ENCODE measurements at places on chromosomes 11 and 22.
A peak's percentile ranks its signal among the peaks of the same experiment; 100 is the strongest.

DNA sequence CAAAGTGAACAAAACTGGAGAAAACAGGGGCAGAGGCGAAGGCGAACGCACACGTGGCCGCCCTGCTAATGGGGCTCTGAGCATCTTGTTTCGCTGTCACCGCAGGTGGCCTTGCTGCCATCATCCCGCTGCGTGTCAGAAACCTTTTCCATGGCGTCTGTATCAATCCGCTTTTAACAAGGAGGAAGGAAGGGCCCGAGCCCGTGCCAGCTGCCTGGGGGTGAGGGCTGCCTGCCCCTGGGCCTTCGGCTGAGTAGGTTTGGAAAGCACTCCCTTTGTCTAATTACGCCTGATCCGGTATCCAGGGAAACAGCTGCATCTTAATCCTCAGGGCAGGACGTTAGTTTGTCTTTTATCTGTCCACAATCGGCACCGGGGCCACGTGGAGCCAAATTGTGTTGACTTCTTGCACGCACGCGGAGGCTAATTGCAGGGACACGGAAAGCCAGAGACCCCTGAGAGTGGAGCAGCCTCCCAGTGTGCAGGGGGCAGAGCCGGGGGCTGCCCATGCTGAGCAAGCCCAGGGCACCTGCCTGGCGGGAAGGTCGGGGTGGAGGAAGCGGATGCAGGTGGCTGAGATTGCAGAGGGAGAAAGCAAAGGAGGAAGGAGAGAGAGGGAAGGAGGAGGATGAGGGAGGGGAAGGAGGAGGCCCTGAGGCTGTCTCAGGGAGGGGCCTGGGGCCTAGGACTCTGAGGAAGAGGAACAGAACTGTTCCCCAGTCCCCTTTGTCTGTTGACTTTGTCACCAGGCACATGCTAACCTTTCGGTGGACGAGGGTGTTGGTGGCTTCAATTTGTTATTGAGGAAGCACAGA, 19.2 kb upstream of the TH start:
- DNase-seq, result no peak
- H3K4me3 ChIP-seq, result no peak overlapping the region
- H3K36me3 ChIP-seq, result no peaks in the 10 kb centered on the region
- no peak overlapping the region for H3K27ac ChIP-seq
- H3K27me3 ChIP-seq, result no peaks in the 10 kb centered on the region

GRCh38 chr22:46609724-46610201, 10.4 kb upstream of the GRAMD4 start:
- H3K36me3 ChIP-seq, result no peaks in the 10 kb centered on the region
- no peaks in the 10 kb centered on the region for H3K27me3 ChIP-seq
- H3K4me3 ChIP-seq, result no peak overlapping the region
- H3K27ac ChIP-seq, result no peak overlapping the region

DNA sequence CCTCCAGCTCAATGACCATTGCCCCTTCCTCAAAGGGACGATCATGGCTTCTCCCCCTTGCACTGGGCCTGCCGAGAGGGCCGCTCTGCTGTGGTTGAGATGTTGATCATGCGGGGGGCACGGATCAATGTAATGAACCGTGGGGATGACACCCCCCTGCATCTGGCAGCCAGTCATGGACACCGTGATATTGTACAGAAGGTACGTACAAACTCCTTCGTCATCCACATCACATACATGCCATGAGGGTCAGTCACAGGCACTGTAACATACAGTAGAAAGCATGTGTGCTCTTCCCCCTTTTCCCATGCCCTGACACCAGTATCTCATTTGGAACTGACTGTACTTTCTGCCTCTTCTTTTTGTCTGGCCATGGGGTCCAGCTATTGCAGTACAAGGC, 4.0 kb downstream of the TAF10 start:
- no peaks in the 10 kb centered on the region for H3K27me3 ChIP-seq
- peaks cover 55% of the 10 kb centered on the region for H3K4me1 ChIP-seq

DNA sequence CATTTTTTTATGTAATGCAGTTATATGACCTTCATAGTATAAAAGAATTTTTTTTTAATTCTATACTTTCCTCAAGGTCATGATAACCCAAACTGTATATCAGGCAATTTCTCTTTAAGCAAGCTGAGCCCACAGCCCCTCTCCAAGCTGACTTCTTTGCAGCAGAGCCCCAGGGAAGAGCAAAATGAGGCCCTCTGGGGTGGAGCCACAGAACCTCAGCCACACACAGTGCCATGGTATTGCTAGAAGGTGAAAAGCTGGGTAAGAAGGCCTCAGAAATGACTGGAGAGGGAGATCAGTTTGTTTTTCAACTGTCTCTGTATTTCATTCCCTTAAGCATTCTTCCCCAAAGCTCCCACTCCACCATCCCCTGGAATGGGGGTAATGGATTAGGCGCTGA, 108.8 kb downstream of the PLEKHA7 start:
- no peak for DNase-seq
- H3K27ac ChIP-seq, result no peak overlapping the region
- H3K4me3 ChIP-seq, result no peak overlapping the region
- no peaks in the 10 kb centered on the region for H3K27me3 ChIP-seq

GRCh38 chr11:116445108-116446047, 327.4 kb downstream of the BUD13 start:
- H3K27ac ChIP-seq, result no peak overlapping the region
- no peaks in the 10 kb centered on the region for H3K36me3 ChIP-seq
- no peak overlapping the region for H3K4me3 ChIP-seq
- H3K4me1 ChIP-seq, result no peaks in the 10 kb centered on the region

DNA sequence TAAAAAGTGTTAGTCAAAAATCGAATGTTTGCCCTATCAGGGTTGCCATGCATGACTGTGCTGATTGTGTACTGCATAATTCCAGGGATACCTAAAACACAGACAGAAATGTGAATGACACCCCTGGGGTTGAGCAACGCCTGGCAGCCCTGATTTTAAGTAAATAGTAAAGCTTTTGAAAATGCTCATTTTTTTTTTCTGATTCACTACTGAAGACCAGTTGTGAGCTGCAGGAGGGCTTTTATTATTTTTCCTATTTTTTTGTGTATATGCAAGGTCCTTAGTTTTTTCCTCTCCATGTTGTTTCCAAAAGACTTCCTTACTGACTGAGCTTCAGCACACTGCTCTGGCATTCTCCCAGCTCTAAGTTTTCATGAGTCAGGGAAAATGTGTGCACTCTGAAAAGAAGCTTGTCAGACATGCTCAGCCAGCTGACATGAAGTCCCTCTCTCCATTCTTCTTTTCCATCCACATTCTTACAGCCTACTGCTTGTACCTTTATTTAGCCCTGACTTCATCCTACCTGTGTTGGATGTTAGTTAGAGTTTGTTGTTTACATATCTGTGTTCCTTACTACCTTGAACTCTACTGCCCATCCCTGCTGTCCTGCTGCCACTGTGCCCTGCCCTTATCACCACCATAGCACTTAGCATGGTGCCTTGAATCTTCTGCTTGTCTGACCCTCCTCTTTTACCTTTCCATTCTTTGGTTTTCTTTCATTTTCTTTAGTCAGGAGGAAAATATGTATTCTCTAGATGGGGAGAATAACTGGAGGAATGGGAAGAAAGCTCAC, 79.5 kb downstream of the HORMAD2 start:
- no peaks in the 10 kb centered on the region for H3K4me1 ChIP-seq
- no peak for DNase-seq
- no peak overlapping the region for H3K4me3 ChIP-seq
- H3K27me3 ChIP-seq, result no peaks in the 10 kb centered on the region

- no peak for DNase-seq
- peak overlapping the region; percentile 47 for H3K4me3 ChIP-seq
- no peak overlapping the region for H3K27ac ChIP-seq
- no peaks in the 10 kb centered on the region for H3K27me3 ChIP-seq
These were observed 7.9 kb upstream of the SYT7 start for GRCh38 chr11:61588728-61589191.

All from vagina (tissue), 2 donors.